ENCODE measurements at places on chromosomes 2 and 18.

- DNase-seq: no peak
Measured at GRCh38 chr2:233857511-233858141, 3.3 kb upstream of the HJURP start.

DNA sequence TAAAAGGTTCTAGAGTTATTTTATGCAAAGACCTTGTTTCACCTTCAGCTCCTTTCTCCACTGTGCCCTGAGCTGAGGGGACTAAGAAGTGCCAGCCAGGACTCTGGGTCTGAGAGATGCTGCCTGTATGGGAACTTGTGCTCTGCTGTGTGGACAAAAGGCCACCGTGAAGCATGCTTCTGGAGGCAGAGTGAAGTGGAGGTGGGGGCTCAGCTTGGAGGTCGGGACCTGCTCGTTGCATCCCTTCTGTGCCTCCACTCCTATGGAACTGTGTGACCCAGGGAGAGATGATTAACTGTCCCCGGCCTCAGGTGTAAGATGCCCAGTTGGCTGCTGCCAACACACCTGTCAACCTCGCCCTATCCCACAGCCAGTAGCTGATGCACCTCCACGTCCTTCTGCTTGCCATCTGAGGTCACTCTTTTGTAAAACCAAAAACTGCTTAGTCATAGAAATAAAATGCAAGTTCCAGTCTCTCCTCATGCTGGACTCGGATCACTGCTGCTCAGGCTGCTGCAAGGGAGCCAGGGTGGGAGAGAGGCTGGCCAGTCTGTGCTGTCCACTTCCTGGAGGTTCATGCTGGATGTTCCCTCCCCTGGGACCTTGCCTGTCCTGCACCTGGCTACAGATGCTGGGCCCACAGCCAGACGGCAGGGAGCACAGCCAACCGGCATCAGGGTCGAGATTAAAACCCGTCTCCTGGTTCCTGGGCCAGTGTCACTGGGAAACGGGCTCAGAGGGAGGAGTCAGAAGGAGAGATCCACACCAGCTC lies 113.2 kb downstream of the ACKR3 start:
- no peak for DNase-seq

- DNase-seq: no peak
Measured at GRCh38 chr18:9874728-9875127, 11.0 kb upstream of the TXNDC2 start.

GRCh38 chr2:119349289-119349688 lies 17.3 kb downstream of the C2orf76 start:
- no peak for DNase-seq

GRCh38 chr2:169877398-169877797 lies 50.1 kb downstream of the UBR3 start:
- DNase-seq: peak; percentile 8

DNA sequence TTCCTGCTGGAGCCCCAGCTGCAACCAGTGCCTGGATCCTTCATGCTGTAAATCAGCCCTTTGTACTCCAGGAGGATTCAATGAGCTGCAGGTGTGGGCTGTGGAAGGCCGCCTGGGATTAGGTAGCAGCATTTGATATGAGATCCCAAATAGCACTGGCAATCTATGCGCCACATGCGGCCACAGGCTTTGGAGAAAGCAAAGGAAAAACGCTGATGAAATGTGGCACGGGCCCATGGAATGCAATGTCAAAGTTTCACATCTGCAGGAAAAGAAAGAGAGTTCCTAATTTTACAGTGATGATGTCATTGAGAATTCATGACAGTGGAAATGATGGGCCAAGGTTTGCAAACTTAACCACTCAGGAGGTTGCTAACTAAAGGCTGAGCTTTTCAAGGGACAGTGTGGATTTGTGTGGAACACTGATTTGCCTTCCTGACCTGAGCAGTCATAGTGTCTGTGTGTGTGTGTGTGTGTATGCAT lies 216.4 kb upstream of the OSR1 start:
- DNase-seq: peak; percentile 67

- no peak for DNase-seq
Measured at GRCh38 chr2:143698888-143699570, 569.8 kb downstream of the ARHGAP15 start.

DNA sequence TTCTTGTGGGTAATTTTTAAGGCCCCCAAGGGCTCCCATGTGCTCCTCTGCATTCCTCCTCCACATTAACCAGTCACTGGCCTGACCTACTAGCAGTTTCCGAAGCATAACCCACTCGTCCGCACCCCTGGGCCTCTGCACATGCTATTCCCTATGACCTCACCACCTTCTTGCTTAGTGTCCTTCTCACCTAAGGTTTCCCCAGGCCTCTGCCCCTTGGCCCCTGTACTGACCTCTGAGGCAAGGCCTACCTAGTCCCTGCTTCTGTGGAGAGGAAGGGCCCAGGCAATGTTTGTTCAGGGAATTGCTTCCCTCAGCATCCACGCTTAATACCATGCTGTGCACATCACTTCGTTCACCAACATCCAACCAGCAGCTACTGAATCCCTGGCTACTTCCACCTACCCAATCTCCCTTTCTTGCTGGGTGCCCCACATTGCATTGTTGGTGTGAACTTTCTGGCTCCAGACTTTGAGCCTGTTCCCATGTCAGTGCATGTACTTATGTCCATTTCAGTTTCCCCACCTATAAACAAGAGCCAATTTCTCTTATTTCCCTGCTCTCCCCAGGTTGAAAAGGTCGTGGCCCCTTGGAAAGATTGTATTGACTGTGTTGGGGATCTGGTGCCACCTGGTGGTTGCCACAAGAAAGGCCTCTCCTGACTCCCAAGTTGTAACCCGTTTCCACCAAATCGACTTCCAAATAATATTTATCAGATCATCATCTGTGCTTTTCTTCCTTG lies 19.2 kb upstream of the TMEM177 start:
- DNase-seq: no peak

- peak; percentile 1 for DNase-seq
Measured at GRCh38 chr2:185780890-185781289, 42.3 kb downstream of the FSIP2 start.

- peak; percentile 64 for DNase-seq
Measured at GRCh38 chr18:12744103-12744502, 41.3 kb downstream of the PSMG2 start.

DNA sequence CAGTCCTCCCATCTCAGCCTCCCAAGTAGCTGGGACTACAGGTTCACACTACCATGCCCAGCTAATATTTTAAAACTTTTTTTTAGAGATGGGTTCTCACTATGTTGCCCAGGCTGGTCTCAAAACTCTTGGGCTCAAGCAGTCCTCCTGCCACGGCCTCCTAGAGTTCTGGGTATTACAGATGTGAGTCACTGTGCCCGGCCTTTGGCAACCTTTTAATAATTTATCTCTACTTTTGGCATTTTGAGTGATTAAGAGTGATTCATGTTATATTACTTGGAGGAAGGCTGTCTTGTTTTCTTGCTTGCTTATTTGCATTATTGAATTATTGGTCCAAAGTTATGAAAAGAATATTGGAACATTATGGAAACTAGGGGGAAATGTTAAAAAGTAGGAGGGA lies 24.3 kb downstream of the NCOA1 start:
- no peak for DNase-seq

GRCh38 chr2:169365029-169365480 lies 2.7 kb upstream of the LRP2 start:
- DNase-seq: no peak

DNA sequence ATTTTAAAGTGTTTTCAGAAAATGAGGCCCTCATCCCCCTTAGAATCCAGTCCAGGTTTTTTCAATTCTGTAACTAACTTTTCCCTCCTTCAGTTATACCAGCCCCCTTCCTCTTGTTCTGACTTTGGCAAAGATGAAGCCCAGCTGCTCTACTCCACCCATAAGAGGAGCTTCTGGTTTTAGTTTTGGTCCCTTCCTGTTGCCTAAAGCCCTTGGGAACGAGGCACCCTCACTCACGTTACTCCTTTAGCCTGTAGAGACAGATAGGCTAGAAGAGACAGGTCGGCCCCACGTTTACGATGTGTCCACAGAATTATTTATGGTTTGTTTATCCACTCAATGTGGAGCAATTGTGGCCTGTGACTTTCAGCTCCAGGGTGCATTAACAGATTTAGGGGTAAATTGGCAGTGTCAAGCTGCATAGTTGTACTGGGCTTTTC lies 454.2 kb upstream of the TNP1 start:
- DNase-seq: no peak

DNA sequence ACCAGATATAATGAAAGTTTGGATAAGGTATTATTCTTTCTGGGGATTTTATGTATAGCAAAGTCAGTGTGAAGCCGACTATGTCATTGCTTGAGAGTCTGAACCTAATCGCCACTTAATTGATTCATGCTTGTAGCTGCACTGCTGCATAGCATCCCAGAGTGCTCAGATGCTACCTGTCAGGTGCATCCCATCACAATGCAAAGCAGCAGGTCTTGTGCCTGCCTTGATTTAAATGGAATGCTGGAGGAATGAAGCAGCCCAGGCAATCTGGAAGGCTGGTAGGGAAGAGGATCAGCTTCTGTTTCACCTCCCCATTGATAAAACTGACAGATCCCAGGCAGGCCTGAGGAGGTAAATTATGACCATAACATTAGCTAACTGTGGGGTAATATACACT lies 40.4 kb upstream of the ATIC start:
- no peak for DNase-seq

- no peak for DNase-seq
Measured at GRCh38 chr2:40418614-40419363, 33.1 kb downstream of the SLC8A1 start.

DNA sequence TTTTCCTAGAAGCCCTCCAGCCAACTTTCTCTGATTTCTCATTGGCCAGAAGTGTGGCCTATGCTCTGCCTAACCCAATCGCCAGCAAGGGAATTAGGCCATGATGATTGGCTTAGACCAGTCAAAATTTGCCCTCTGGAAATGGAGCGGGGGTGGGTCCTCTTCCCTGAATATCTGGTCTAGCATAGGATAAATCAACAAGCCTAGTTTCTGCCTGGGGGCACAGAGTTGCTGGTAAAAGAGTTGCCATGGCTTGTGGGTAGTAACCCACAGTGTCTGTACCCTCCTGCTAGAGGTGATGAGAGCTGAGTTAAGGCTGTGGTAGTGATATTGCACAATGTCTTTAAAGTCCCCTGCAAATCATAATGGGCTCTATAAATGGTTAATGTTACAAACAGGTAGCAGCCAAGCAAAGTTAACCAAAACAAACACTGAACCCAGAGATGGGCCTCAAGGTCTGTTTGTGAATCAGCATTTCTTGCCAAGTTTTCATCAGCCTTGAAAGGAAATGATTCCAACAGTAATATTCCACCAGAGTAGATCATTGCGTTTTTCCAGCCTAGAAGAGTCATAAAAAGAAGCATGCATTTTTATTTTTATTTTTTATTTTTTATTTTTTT lies 19.3 kb downstream of the GALM start:
- no peak for DNase-seq

DNA sequence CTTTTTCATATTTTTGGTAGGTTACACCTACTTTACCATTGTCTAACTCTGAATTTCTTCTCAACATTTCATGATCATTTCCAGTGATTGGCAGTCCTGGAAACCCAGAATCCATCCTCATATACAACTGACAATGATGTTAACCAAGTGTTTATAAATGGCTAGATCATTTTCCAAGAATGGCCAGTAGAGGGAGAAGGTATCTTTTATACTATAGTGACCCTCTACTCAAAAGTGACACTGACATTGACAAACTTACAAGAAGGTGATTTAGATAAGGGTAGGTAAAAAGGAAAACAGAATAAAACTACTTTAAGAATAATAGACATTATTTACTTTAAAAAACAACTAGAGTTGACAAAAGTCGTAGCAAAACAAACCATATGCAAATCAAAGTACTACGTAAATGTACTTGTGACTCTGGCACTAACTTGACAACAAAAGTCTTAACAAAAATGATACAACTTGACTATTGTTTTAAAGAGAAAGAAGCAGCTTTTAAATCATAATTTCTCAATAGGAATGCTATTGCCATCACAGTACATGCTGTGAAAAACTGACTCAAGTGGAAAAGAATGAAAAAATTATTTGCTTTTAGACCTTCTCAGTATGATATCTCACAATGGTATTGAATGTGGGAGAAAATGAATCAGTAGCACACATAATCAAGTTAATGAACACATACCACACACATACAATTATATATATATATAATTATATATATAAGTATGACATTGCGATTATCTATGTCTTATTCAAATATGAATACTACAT lies 76.6 kb upstream of the GRB14 start:
- DNase-seq: no peak

Measured in stromal cell of bone marrow (primary cell).